ENCODE measurements at places on chromosomes 13 and 19.

DNA sequence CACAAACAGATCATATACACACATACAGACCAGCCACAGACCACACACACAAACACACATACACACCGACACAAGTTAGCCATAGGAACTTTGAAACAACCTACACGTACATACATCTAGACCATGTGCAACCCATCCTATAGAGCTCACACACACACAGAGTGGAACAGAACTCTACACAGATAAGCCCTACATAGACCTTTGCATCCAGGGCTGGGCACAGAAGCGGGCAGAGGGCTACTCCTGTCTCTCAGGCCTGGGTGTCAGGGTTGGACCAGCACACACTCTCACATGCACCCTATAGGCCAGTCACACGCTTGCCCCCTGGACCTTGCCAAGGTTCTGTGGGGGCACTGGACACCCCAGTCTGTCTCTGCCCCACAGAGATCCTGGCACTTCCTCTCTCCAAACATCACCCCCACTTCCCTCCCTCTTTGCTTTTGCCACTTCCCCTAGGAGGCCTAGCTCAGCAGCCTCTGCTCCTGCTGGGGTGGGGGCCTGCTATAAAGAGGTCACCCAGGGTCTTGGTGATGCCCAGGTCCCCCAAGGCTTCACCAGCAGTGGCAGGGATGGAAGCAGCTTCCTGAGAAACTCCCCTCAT lies 5.8 kb upstream of the JUNB start:
- no peak for DNase-seq

DNA sequence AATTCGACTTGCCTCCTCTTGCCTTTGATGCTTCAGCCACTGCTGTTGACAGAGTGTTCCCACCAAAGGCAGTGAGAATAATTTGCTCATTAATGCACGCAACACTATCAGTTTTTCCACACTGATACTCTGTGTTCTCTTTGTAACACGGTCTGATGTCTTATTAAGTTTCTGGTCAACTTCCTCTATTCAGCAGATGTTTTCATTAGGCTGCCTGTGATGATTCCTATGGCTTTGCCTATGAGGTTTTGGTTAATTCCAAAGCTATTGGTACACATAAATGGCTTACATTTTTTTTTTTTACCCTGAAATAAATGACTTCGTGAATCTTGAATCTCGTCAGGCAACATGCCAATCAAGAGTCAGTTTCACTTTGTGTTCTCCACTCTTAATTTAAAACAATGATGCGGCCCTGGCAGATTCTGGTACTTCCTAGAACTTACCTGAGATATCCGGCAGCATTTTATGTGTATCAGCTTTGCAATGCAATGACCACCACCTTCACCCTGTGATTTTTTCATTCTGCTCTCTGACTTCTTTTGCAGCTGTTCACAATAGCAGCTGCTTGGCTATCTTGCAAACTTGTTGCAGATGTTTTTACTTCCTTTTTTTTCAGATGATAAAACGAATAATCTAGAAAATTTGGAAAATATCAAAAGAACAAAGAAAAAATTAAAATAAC lies 27.5 kb upstream of the KL start:
- no peak for DNase-seq

- no peak for DNase-seq
Measured at GRCh38 chr13:41762796-41763195, 198.1 kb downstream of the VWA8 start.

GRCh38 chr13:99015606-99016490 lies 38.0 kb upstream of the DOCK9 start:
- DNase-seq = no peak

GRCh38 chr19:42068756-42069571 lies 1.0 kb downstream of the GRIK5 start:
- no peak for DNase-seq
